ENCODE measurements at places on chromosomes 4 and X.

DNA sequence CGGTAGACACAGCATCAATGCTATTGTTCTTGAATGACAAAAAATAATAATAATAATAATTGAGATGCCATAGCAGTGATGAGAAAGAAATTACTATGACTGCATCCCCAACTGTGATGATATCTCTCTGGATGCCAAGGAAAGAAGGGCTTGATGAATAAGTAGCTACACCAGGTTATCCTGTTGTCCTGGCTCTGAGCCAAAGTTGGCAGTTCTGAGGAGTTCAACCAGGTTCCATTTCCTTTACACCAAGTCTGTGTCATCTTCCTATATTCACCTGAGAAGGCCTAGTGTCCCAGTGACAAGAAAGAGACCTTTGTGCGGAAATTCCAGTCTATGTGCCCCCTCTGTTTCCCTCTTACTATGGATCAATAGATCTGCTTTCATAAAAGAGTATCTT is 3.4 kb upstream of the MAML3 start:
- no peak for DNase-seq

- no peak for DNase-seq
Observed at GRCh38 chr4:16322183-16322582, 95.9 kb upstream of the TAPT1 start.

GRCh38 chrX:109709129-109709631 is 23.9 kb downstream of the ACSL4 start:
- peak; percentile 64 for DNase-seq

DNA sequence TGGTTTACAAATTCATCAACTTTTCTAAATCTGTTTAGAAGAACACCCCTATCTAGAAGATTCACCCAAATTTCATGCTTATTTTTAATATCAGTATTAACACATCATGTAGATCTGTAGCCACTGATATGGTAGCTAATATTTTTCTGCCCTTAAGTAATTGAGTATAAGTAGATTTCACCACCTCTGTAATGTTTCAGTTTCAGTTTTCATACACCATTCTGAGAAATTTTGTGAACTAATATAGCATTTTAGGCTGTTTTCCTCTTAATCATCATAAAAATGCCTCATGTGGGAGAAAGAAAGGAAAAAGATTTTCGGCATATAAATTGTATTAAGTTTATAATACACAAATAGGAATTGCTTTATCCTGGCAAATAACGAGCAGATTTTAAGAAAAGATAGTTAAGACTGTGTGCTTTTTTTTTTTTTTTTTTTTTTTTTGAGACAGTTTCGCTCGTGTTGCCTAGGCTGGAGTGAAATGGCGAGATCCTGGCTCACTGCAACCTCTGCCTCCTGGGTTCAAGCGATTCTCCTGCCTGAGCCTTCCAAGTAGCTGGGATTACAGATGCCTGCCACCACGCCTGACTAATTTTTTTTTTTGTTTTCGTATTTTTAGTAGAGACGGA is 21.4 kb upstream of the RBPJ start:
- no peak for DNase-seq

DNA sequence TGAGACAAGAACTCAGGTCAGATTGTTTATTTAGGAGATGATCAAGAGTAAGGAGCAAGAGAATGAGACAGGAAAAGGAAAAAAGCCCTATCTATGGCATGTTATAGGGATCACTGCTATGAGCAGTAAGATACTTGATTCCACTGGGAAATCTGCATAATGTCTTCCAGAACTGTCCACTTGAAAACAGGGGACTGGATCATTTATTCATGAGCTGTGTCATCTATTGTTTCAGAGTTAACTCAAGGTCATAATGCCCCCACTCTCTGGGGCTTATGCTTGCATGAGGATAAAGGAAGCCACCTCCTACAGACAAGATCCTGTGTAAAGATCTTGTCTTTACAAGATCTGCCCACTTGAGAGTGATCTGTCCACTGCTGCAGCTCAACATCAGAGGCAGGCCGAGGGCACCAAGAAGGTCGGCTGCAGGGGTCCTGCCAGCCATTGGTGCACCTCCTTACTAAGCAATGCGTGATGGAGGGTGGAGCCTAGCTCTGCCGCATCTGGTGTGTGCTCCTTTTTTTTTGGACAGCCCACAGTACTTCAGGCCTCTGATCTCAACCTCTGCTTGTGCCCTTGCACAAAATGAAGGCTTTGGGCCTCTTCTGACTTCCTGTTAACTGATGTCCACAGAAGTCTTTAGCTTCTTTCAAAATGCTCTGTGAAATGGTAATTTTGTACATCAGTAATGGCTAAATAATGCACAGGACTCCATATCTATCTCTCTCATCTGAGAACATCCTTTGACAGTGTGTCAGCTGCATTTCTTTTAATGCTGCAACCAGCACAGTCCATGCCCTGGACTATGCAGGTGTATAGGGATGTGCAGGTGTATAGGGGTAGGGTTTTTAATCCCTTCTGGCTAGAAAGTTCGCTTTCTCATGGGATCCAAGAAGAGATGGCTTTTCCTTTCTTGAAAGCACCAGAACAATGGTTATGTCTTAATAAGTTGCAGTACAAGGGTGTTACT is 95.9 kb upstream of the TRPC3 start:
- DNase-seq: no peak

GRCh38 chr4:8639021-8639420 is 46.5 kb downstream of the CPZ start:
- no peak for DNase-seq

DNA sequence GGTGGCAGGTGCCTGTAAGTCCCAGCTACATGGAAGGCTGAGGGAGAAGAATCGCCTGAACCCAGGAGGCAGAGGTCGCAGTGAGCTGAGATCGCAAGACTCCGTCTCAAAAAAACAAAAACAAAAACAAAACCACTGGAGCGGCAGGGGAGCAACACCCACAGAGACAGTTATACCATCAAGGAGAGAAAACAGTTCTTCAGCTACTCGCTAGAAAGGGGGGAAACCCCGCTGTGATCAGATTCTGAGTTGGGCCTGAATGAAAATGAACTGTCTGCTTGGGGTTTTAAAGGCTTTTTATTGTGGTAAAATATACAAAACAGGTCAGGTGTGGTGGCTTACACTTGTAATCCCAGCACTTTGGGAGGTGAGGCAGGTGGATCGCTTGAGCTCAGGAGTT is 16.8 kb upstream of the IRAK1 start:
- DNase-seq: no peak

- DNase-seq: peak; percentile 90
Observed at GRCh38 chr4:156974264-156974663, 2.7 kb upstream of the PDGFC start.

GRCh38 chrX:105313596-105313995 is 93.1 kb upstream of the TEX13A start:
- no peak for DNase-seq

- peak; percentile 39 for DNase-seq
Observed at GRCh38 chr4:180356766-180357165, 1886.4 kb upstream of the TENM3 start.

DNA sequence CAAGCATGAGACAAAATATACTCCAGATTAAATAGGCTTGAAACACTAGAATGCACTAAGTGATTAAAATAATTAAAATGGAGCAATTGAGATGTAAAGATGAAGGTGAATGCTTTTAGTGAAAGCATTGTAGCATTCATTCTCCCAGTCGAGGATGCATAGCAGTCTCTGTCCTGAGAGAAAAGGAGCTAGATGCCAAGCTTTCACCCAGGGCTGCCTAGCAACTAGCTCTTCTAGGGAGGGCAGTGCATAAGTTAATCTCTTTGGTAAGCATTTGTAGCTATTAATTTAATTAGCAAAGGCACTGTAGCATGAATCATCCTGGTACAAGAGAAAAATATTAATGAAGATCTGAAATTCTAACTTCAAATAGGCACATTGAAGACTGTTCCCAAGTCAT is 1014.8 kb downstream of the C4orf33 start:
- no peak for DNase-seq

DNA sequence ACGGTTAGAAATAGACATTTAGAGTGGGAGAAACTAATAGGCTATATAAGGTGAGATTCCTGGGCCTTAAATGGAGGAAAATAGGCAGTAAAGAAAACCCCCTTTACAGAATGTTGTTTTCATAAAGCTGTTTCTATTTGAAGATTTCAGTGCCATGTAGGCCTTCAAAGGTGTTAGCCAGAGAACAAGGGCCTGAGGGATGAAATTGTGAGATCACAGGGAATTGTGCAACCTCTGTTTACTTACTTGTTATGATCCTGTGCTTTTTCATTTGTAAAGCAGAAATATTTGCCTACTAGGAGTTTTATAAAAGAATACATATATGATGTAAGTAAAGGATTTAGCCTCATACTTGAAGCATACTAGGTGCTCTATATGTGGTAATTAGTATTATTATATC is 272.9 kb upstream of the ARX start:
- no peak for DNase-seq

DNA sequence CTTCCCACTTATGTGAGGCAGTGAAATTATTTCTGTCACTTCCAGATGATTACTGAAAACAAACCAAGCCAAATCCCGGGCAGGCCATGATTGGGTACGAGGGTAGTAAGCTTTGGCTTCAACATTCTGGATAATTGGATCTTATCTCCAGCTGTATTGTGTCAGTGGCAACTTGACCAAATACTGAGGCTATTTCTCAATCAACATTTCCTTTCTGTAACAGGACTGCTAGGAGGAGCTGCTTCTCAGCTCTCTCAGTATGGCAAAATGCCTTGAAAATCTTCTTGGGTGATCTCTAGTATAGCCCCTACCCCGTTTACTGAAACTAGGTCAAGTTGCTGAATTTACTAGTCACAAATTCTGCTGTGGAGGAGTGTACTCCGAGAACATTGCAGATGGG is 169.3 kb upstream of the FRMPD4 start:
- no peak for DNase-seq

GRCh38 chrX:13835825-13836224 is 18.9 kb upstream of the GPM6B start:
- DNase-seq: no peak

GRCh38 chr4:127362686-127363085 is 270.1 kb upstream of the INTU start:
- DNase-seq: no peak

DNA sequence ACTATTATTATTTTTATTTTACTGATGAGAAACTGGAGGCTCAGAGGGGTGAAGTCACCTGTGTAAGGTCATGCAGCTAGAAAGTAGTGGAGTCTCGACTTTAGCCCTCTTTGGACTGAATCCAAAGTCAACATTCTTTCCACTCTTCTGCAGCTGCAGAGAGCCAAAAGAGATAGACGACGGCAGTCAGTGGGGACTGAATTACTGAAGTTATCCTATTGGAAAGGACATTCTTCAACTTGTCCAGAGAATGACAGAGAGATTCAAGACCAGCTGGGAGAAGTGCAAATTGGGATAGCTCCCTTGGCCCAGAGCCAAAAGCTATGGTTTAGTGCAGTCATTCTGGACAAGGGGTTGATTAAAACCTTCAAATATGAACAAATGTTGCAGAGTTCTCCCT is 42.5 kb downstream of the VGLL1 start:
- DNase-seq: no peak

GRCh38 chrX:136608295-136608933 is 39.5 kb upstream of the CD40LG start:
- DNase-seq: peak; percentile 12

GRCh38 chr4:173519111-173520101 is 10.6 kb downstream of the HAND2 start:
- DNase-seq: no peak

DNA sequence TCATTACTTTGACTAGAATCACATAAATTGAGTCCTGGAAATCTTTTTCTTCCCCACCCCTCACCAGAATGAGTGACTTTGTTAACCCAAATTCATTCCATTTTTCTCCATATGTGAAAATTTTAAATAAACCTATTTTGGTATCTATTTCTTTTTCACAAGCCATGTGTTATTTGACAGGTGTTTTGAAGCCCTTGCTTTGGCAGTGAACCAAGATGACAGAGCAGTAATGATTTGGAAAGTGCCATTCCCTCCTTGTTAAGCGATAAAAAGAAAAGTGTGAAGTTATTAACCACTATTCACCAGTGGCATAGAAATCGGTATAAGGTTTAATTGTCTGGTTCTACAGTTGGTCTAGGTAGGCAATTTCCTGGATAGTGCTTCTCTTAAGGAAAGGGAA is 66.1 kb downstream of the POLA1 start:
- DNase-seq: no peak

All from astrocyte of the spinal cord (primary cell).